Mesothelial cell of epicardium (in vitro differentiated cells): ENCODE measurements at places on chromosomes 4 and X.

DNA sequence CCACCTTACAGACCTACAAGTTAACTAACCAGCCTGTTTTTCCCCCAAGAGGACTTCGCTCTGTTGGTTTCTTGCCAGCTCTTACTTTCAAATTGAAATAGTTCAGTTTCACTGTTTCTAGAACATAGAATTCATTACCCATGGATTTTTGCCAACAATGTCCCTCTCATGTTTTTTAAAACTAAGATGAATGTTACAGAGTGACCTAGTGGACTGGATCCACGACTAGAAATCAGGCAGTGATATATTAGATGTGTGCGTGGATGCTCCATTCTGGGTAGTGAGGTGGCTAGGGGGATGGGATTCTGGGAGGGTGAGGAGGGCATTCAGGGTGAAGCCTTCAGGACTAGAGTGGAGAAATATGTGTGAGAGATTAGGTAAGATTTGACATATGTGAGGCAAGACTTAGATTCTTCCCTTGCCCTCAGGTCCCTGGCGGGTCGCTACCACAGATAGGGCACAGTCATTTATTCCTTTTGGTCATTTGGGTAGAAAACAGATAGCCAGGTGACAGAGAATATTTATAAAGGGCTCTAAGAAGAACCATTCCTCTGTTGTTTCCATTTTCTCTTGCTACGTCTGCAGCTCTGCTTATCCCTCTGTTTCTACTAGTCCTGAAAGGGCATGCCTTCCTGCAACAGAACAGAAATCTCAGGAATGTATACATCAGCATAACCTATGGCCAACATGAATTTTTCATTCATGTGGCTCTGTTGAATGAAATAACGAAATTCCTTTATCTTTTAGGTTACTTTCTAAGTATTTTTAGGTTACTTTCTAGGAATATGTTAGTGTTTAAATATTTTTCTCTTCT, 15.4 kb upstream of the JADE1 start:
- no peak overlapping the region for H3K4me3 ChIP-seq
- H3K27me3 ChIP-seq: no peaks in the 10 kb centered on the region
- H3K36me3 ChIP-seq: no peaks in the 10 kb centered on the region
- H3K27ac ChIP-seq: peak overlapping the region; percentile 78

DNA sequence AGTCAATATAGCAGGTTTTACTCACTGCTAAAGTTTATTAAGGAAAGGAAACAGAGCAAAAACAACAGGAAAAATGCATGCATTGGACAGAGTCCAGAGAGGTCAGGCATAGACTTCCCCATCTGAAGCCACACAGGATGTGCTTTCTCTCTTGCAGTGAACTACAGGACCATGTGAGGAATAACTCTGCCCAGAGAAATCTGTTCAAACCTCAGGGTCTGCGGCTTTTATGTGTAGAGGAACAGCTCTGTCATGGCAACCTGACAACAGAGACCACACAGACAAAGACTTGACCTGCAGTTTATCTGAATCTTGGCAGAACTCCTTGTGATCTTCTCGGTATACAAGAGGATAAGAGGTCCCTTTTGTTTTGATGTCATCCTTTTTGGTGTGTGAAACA, 46.3 kb upstream of the LONRF3 start:
- no peak overlapping the region for H3K27ac ChIP-seq
- no peak for DNase-seq
- no peaks in the 10 kb centered on the region for H3K4me1 ChIP-seq

- peak overlapping the region; percentile 5 for H3K27ac ChIP-seq
- peaks cover 20% of the 10 kb centered on the region for H3K36me3 ChIP-seq
- H3K4me3 ChIP-seq: no peak overlapping the region
- H3K4me1 ChIP-seq: peaks cover 6% of the 10 kb centered on the region
- DNase-seq: no peak
Measured at GRCh38 chr4:55409468-55410171, 13.9 kb downstream of the TMEM165 start.

- no peak overlapping the region for H3K4me3 ChIP-seq
- DNase-seq: no peak
- H3K36me3 ChIP-seq: no peaks in the 10 kb centered on the region
- no peaks in the 10 kb centered on the region for H3K4me1 ChIP-seq
- H3K27me3 ChIP-seq: no peaks in the 10 kb centered on the region
Measured at GRCh38 chr4:100461807-100462605, 55.8 kb downstream of the EMCN start.

DNA sequence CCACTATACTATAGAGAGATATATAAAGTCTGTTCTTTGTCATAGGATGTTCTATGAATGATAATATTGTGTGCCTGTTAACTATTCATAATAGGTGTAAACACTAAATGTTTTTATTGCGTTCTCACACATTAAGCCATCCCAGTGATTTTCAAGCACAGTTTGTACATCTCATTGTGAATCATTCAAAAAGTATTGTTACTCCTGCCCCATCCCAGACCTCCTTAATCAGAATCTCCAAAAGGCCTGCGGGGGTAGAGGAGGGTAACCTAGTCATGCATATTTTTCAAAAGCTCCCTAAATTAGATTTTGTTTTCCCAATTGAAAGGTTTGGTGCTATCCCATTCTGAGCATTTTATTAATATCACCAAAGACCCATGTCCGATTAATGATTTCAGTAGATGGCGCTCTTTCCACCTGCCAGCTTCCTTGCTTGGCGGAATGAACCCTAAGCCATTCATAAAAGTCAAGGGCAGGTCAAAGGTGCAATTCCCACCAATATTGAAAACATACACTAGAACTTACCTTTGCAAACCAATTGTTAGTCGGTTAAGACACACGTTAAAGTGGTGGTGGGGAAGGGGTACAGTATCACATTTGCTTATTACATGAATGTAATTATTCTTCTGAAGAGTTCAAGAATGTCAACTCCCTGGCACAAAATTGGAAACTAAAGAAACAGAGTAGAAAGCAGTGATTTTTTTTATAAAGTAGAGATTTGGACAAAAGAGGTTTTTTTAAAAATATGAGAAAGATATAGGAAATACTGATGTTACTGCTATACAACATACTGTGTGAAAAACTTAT, 5.8 kb upstream of the TET2 start:
- peaks cover 19% of the 10 kb centered on the region for H3K4me1 ChIP-seq
- no peak for DNase-seq
- H3K4me3 ChIP-seq: no peak overlapping the region
- H3K27ac ChIP-seq: no peak overlapping the region

DNA sequence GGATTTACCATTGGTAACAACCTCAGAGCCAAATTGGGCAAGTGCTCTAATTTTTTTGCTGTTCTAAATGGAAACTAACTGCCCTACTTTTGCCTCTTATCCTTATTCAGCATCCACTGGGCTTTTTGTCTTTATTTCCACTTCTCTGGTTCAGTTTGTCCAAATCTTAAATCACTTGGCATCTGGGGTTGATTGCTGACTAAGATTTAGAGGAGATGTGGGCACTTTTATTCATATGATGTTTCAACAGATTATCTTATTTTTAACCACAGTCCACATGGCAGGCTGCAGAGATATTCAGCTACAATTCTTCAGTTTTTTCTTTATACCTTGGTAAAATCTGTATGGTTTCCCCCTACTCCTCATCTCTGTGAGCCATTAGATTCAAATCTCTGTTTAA, 1161.4 kb upstream of the PCDH7 start:
- no peak for DNase-seq
- no peak overlapping the region for H3K4me3 ChIP-seq
- H3K36me3 ChIP-seq: no peaks in the 10 kb centered on the region
